Naive thymus-derived CD8-positive, alpha-beta T cell (primary cell): ENCODE measurements at places on chromosomes 7 and 10. TPM values are rescaled to one million over a fixed set of nuclear protein-coding genes. Genes with fewer than 3 reads are reported as not detected.

- DNase-seq = no peak
These were observed 269.6 kb upstream of the ZMIZ1 start for GRCh38 chr10:78798976-78799730.

- no peak for DNase-seq
These were observed 103.6 kb downstream of the VIPR2 start for GRCh38 chr7:159040912-159041711.

DNA sequence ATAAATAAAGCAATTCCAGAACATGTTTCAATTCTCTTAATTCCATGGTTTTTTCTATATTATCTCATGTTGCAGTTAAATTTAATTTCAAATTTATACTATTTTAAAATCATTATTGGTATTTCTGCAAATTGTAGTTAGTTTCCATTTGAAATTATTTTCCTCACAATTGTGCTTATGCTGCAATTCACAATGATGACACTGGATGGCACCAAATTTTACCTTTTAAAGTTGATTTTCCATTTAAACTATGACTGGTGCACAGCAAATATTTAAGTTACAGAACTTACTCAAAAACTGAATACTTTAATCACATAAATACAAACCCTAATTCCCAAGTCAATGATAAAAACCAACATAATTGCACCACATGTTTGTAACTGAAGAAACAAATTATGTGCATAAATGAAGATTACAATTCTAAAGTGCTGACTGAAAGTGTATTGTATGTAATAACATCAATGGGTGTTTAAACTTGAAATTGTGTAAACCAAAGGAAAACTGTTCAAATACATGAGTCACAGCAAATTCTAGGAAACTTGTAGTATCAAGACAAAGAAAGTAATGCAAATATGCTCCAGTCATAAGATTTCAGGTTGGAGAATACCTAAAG is 75.3 kb upstream of the AASS start:
- no peak for DNase-seq

- no peak for DNase-seq
These were observed 107.3 kb downstream of the SMURF1 start for GRCh38 chr7:99036546-99037111.

DNA sequence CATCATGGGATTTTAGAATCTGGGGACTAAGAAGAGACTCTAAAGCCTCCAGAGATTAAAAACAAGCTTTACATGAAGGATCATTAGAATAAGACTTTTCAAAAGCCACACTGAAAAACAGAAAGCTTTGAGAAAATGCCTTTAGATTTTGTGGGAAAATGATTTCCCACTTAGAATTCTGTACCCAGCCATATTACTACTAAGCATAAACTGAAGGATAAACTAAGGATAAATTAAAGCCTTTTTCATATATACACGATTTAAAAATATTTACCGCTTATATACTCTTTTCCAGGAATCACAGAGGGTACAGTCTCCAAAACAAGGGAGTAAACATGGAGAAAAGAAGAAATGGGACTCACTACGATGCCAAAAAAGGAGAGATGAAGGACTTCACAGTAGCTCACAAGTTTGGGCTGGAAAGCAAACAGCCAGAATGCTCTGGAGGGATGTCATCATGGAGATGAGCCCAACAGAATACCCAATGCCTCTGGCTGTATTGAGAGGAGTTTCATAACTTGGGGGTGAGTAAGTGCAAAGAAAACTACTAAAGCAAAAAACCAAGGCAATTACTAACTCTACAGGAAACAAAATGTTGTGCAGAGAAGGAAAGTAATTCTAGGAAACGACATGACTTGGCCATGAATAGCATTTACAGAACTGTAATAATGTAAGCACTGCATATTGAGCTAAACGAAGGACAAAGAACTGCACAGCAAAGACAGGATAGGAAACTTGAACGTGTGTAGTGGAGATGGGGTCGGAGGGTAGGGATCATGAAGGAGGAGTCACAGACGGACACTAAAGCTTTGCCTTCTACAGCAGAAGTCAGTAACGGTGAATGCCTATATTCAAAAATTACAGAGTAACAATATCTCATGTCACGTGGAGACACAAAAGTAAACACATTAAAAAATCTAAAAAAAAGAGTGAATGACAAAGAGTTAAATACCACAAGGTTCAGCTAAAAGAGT is 61.4 kb upstream of the ASAH2 start:
- no peak for DNase-seq

- no peak for DNase-seq
These were observed 114.8 kb upstream of the DIP2C start for GRCh38 chr10:804191-804781.

DNA sequence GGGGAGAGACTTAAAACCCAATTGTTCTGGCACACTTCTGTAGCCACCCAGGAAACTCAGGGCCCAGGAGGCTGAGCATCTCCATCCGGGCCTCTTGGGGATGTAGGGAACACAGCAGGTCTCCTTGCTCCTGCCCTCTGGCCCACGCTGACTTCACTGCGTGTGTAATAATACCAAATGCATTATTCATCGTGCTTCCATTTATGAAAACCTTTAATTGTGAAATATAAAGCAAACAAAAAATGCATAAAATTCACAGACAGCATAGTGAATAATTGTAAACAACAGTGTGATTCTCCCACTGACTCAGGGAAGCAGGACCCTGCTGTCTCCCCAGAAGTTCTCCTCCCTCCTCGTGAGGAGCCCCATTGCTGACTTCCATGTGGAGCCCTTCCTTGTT is 70.3 kb upstream of the SHH start:
- DNase-seq = no peak

GRCh38 chr10:56317603-56318002 is 43.5 kb downstream of the ZWINT start:
- no peak for DNase-seq

DNA sequence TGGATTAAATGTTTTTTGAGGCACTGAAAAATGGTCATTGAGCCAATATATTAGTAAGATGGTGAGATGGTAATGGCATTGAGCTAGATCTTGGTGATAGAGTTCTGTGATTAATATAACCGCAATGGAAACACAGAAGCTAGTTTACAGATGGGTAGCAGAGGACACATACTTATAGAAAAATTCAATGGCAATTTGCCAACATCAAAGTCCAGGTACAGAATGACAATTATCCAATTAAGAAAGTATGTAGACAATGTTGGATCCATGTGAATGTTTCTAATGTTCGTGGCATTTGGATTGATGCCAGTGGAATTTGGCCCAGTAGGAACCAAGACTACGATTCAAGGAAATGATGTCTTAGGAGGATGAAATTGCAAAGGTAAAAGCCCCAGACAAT is 187.8 kb downstream of the GNAT3 start:
- DNase-seq = no peak

GRCh38 chr10:102775201-102775934 is 31.6 kb downstream of the WBP1L start:
- DNase-seq = no peak

- no peak for DNase-seq
These were observed 167.6 kb upstream of the LRGUK start for GRCh38 chr7:133959505-133959904.

- no peak for DNase-seq
These were observed 147.4 kb downstream of the CALCR start for GRCh38 chr7:93427107-93427506.

- no peak for DNase-seq
These were observed 42.7 kb upstream of the PPIF start for GRCh38 chr10:79304479-79305087.

DNA sequence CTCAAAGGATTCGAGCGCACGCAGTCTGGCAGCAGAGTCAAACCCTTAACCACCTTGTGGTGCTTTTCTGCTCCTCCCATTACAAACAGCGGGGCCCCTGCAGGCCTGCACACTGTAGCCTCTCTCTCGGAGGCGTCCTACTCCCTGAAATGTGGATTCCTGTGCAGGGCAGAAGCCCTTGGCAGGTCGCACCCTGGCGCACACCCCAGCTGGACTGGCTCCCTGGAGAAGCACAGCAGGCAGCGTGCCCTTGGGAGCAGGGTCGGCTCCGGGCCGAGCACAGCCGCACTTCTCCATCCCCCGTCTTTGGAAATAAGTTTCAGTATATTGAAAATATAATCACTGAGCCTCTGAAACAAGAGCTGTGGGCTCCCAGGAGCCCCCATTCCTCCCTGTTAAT is 144.1 kb downstream of the C10orf105 start:
- no peak for DNase-seq

DNA sequence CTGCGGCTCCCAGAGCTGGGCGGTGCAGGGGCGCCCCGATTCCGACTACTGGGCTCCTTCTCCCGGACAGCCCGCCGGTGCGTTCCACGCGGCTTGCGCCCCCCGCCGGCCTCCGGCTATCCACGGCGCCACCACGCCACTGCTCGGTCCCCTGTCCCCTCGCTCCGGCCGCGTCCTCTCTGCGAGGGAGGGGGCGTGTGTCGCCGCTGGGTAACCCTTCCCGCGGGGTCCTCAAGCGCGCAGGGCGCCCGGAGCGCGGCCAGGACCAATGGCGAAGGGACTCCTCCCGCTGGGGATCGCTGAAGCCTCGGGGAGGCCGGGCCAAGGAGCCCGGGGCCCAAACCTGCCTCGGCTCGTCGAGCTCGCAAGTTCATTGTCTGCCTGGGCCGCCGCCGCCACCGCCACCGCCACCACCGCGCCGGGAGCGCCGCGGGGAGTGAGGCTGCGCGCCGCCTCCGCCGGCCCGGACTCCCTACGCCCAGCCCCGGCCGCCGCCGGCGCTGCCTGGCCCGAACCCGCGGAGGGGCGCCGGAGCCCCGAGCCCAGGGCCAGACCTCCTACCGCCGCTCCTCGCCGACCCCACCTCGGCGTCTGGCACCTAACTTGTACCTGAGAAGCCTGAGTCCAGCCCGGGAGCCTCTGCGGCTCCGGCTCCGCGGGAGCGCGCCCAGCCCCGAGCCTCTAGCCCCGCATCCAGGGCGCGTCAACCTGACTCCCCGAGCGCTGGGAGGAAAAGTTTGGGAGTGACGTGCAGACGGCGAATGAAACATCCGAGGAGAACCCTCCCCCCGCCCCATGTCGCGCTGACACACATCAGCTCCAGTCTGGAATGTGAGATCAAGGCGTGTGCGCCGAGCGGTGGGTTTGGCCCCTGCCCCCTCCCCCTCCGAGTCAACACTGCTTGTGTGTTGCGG is at the start of gene CHST15:
Gene CHST15 (minus strand): TSS at position 739 of the 914 bp plus-strand sequence. CDS start 47,386 bp downstream, outside the sequence.
- peak; percentile 3 for DNase-seq

DNA sequence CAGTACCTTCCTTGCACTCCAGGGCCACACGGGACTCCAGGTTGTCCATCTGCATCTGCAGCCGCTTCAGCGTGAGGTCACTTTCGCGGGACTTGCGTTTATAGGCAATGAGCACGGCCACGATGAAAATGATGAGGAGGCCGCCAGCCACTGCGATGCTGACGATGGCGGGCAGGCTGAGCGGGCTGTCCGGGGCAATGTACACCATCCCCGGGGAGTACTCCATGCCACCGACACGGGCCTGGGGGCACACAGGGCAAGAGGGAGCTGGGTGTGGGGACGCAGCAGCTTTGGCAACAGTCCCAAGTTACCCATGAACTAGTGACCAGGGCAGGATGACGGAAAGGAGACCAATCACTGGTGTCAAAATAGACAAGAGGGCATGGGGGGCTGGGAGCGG is 396.6 kb downstream of the PLXNA4 start:
- DNase-seq = no peak

DNA sequence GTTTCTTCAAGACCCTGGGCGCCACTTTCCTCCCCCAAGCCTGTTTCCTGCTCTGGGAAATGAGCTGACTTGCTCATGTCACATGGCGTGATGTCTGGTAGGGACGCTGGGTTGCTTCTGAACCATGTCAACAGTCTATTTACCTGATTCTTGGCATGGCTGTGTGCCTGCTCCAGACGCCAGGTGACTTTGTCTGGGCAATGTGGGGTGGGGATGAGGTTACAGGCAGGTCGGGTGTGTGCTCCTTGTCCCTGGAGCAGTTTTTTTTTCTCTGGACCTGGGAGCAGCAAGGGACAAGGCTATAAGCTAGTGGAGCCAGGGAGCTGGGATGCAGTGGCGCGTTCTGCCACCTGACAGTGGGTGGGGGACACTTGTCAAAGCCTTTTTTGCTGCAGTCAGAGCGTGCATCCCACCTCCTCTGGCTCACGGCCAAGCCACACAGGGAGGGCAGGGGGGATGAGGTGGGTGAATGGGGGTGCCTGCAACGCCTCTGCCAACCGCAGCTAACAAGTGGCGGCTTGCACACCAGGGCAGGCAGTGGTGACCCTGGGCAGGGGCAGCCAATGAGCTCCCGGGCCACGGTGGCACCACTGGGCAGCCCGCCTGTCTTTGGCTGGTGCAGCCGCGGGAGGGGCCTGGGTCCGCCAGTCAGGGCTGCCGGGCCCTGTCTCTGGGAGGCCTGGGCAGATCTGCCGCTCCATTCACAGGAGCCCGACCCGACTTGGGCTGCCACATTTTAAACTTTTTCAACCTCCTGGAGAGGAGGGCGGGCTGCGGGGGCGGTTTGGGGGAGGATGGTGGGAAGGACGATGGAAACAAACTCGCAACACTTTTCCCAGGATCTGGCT is 22.9 kb downstream of the DNAJB12 start:
- DNase-seq = peak; percentile 82

Gene GPR26
- not detected for polyA plus RNA-seq

Gene GOT1
- polyA plus RNA-seq = 17.8 TPM

Gene OR2A7
- polyA plus RNA-seq = 0.74 TPM

Gene GIMAP6
- 115 TPM for polyA plus RNA-seq

Gene VTI1A
- polyA plus RNA-seq = 30.2 TPM

Gene TEX36
- polyA plus RNA-seq = not detected

Gene SLC26A5
- polyA plus RNA-seq = not detected

Gene ZMYND11
- polyA plus RNA-seq = 41.0 TPM

Gene TMEM213
- polyA plus RNA-seq = not detected

Gene PDZD7
- 0.89 TPM for polyA plus RNA-seq

Gene CCDC3
- not detected for polyA plus RNA-seq

Gene EBLN1
- not detected for polyA plus RNA-seq

Gene PPRC1
- polyA plus RNA-seq = 23.7 TPM

Gene BAMBI
- not detected for polyA plus RNA-seq

Gene GNAT3
- not detected for polyA plus RNA-seq
